ENCODE measurements at places on chromosomes 11 and 22. TPM values are rescaled to one million over a fixed set of nuclear protein-coding genes. Genes with fewer than 3 reads are reported as not detected.

The SLC22A6 gene
- total RNA-seq, result not detected

The CALCA gene
- total RNA-seq, result 0.15 TPM

The SCGB1D2 gene
- total RNA-seq, result 0.28 TPM

The GAL3ST3 gene
- total RNA-seq, result not detected

The RNF214 gene
- 11.0 TPM for total RNA-seq

The DCDC1 gene
- total RNA-seq, result 0.40 TPM

The KRTAP5-11 gene
- total RNA-seq, result not detected

The CSTPP1 gene
- 30.6 TPM for total RNA-seq

The SVIP gene
- total RNA-seq, result 13.1 TPM

The HBG1 gene
- not detected for total RNA-seq

The SLC17A6 gene
- not detected for total RNA-seq

The ZFPL1 gene
- 33.2 TPM for total RNA-seq

The POU2AF1 gene
- not detected for total RNA-seq

The EMID1 gene
- total RNA-seq, result 0.61 TPM

The TRMU gene
- total RNA-seq, result 36.4 TPM

The CCDC15 gene
- total RNA-seq, result 0.59 TPM

The KCNJ1 gene
- not detected for total RNA-seq

The LUZP2 gene
- total RNA-seq, result not detected

The OR8G5 gene
- total RNA-seq, result not detected

The CHCHD10 gene
- total RNA-seq, result 191 TPM

The ALX4 gene
- total RNA-seq, result 1.9 TPM

The CHRM4 gene
- total RNA-seq, result 0.55 TPM

The NEFH gene
- 0.16 TPM for total RNA-seq

The PGA4 gene
- total RNA-seq, result not detected

The MRGPRE gene
- 0.17 TPM for total RNA-seq

The DEPDC7 gene
- 9.0 TPM for total RNA-seq

The CACNA1I gene
- 0.07 TPM for total RNA-seq

The MIAT gene
- total RNA-seq, result 0.25 TPM

The PRR33 gene
- total RNA-seq, result not detected

The AAMDC gene
- 31.4 TPM for total RNA-seq

The PRAME gene
- 117 TPM for total RNA-seq

The TESMIN gene
- 7.3 TPM for total RNA-seq

The THY1 gene
- 12.2 TPM for total RNA-seq

The GDPD4 gene
- total RNA-seq, result not detected

Data from A549 treated with Hydrocortisone at 1 μM for 4 hours (cell line).